Daoy (cell line): ENCODE measurements at places on chromosomes 13 and 19. TPM values are rescaled to one million over a fixed set of nuclear protein-coding genes. Genes with fewer than 3 reads are reported as not detected.

DNA sequence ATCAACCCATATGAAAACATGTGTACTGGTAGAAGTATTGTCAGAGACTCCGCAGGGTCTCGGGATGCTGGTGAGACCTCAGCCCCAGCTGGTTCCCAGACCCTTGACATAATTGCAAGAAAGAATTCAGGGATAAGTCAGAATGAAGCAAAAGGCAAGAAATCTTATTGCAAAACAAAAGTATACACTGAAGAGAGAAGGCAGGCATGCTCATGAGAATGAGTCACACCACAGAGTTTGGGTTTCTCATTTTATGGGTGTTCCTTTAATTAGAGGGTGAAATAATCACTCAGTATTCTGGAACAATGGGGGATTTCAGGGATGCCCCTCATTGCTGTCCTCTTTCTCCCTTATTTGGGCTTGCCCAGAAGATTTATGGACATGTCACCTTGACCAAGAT lies 1423.8 kb upstream of the MIR17HG start:
- no peak for DNase-seq

- DNase-seq: no peak
Measured at GRCh38 chr19:21912654-21913053, 76.7 kb upstream of the ZNF43 start.

GRCh38 chr13:97240788-97241734 lies 18.9 kb downstream of the MBNL2 start:
- no peak for DNase-seq

GRCh38 chr13:91893040-91893439 lies 494.6 kb downstream of the GPC5 start:
- no peak for DNase-seq

- DNase-seq: peak; percentile 65
Measured at GRCh38 chr19:55467236-55468053, 2.9 kb upstream of the C19orf85 start.

GRCh38 chr13:44063467-44063866 lies 183.8 kb downstream of the LACC1 start:
- no peak for DNase-seq

GRCh38 chr13:102904408-102904862 lies 58.6 kb downstream of the ERCC5 start:
- no peak for DNase-seq

- no peak for DNase-seq
Measured at GRCh38 chr13:38902551-38902950, 88.1 kb downstream of the STOML3 start.

DNA sequence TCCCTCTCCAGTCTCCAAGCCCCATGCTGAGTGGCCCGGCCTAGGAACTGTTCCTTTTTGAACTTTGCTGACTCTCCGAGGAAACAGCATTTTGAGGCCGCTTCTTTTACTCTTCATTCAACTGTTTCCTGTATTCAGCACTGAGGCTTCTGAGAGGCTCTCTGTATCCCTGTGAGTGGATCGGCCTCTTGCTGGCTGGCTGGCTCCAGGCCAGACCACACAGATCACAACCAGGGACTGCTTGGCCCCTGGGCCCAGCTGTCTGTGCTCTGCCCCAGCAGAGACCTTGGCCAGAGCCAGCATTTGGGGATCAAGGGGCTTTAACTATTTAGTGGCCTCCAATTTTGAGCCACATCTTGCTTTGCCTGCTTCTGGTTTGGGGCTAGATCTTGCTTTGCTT lies 75.6 kb upstream of the KL start:
- peak; percentile 55 for DNase-seq

DNA sequence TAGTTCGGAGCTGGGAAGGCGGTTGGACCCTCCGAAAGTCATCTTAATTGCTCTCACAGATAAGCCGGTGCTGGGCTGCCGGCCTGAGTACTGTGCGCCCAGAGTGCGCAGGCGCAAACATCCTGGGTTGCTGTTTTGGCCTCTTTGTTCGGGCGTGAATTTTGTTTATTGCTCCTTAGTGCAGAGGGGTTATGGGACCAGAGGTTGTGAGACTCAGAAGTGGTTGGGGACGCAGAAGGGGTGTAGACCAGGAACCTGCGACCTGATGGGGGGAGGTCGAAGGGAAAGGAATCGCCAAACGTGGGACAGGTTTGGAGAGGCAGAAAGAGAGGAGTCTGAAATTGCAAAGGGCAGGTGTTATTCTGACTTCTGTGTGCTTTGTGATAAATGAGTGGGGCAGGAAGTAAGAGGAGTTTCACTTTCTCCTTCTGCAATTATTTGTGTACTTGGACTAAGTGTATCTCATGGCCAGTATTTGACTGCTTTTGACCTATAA lies 607 bp upstream of the ZNF566 start:
- DNase-seq: peak; percentile 94

- DNase-seq: peak; percentile 25
Measured at GRCh38 chr19:7550987-7551761, 15.7 kb downstream of the PNPLA6 start.

DNA sequence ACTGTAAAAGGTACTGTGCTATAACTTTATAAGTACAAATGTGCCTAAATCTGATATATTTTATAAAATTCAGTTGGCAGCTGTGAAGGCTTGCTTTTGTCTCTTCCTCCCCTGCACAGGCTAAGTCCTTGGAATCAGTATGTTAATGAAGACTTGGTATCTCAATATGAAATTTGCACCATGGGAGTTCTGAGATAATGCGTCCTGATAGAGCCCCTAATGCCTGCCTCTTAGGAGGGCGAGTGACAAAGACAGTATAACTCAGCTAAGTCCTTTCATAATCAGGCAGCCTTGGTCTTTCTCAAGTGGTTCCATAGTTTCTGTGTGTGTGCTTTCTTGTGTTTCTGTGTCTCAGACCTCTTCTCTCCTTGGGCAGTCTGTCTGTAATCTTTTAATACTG lies 14.7 kb downstream of the LRCH1 start:
- DNase-seq: no peak

GRCh38 chr13:43879755-43880181 lies at the start of gene LACC1:
Gene LACC1, plus strand, starts transcription at chr13:43879904. Its CDS starts 1,082 bp downstream, at chr13:43880986.
- no peak for DNase-seq

DNA sequence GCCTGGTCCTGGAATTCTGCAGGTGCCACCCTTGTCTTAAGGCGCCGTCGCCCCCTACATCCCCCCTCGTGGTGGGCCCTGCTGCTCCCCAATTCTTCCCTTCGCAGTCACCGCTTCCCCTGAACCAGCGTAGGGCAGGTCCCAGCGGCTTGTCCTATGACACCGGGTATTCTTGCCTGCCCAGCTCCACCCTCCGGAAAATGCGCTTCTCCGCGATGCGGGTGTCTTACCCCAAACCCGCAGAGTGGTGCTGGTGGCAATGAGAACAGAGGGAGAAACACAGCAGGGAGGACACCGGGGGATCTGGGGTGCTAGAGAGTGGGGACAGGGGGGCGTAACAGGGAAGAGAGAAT lies 9.0 kb downstream of the ZNF808 start:
- DNase-seq: no peak

DNA sequence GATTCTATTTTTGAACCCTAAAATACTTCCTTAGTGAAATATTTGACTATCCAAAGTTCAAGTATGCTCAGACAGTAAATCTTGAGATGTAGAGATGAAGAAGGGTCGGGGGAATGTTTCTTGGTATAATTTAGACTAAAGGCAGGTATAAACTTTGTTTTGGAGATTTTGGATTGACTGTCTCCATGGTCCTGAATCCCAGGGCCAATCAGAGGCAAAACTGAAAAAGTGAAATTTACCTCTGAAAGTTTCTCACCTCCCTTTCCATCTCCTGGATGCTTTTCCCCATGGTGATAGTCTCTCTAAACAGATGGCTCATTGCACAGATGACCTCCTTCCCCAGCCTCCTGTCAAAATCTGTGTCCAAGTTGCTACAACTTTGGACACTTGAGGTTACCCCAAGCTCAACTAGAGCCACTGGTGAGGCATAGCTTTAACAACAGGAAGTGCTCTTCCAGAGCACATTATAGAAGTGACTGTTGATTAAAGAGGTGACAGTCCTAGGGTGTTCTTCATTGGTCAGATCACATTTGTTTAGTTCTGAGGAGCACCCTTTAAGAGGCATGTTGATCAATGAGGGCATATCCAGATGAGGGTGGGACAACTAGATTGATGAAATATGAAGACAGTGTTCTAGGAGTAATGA lies 128.4 kb downstream of the AKAP11 start:
- DNase-seq: no peak

DNA sequence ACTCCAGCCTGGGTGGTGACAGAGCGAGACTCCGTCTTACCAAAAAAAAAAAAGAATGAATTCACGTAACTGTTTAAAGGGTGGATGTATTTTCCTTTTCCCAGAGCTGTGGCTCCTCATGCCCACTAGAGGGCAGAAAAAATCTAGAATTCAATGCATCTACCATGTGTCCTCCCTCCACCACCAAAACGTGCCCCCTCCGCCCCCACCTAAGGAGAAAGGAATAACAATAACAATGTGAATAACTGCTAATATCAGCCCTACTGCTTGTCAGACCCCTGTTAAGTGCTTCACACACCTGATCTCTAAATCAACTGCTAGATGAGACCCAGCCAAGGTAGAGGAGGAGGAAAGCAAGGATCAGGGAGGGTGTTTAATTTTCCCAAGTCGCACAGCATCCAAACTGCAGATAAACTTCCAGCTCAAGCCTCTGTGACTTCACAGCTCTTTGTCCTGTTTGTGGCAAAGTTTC lies 20.2 kb upstream of the PNMA8B start:
- DNase-seq: peak; percentile 35

DNA sequence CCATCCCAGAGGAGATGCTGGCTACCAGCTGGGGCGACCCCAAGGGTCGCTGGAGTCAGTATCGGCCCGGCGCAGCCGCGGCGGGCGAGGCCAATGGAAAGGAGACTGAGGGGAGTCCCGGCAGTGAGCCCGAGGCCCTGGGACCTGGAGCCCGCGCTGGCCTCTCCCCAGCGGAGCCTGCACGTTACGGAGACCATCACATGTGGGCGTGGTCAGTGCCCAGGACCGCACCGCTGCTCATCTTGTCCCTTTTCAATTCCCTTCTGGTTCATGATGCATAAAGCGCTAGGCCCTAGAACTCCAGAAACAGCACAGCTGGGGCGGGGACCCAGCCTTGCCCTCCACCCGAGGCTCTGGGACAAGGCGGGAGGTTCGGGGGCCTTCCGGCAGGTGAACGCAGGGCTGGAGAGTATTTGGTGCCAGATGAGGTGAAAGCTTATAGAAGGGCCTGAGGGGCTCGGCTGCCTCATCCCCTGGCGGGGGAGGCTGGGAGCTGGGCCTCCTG lies 8.0 kb downstream of the C19orf25 start:
- DNase-seq: no peak

DNA sequence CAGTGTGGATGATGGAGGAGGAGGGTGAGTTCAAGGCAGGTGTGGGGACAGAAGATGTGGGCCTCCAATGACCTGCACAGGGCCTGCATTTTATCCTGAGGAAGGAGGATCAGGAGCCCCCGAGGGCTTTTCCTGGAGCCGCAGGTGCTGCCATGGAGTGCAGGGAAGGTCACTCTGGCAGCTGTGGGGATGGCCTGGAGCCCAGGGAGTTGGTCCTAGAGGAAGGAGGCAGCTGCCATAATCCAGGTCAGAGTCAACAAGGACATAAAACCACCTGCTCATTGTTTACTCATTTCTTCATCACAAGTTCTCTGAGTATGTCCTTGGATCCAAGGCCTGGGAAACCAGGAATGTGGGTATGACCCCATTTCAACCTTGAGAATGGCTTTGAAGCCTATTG lies 87.2 kb downstream of the SCGB2B2 start:
- DNase-seq: no peak

GRCh38 chr13:85693889-85694511 lies 105.2 kb downstream of the SLITRK6 start:
- peak; percentile 14 for DNase-seq

DNA sequence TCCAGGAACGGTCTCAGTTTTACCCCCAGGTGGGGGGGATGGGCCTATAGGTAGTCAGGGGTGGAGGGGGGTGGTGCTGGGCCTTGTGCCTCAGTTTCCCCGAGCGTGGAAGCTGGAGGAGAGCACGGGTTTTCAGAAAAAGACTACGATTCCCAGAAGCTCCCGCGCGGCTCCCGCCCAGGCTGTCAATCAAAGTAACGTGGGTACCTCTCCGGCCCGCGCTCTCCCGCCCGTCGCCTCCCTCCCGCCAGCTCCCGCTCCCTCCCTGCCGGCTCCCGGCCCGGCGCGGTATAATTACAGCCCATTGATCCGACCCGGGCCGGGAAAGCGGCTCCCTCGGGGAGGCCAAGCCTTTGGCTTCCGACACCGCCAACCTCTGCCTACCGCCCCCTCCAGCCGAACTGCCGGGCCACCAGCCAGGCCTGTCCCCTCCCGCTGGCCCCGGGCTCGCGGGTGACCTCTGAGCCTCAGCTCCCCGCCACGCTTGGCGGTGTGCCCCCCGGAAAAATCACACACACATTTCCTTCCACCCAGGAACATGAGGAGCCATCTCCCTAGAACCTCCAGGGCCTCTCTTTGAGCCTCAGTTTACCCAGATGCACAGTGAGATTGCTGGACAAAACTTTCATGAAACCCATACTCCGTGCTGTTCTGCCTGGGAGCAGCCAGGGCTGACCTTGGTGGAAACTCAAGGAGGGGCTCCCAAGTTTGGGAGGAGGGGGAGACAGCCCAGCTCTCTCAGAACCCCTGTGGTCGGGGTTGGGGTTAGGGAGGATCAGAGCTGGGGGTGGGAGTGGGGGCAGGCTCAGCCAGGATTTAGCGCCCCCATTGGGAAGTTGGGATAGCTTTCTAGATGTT lies 7.3 kb upstream of the TLE2 start:
- DNase-seq: peak; percentile 94

Gene ELANE
- total RNA-seq: not detected in 2 replicates

Gene PSG11
- total RNA-seq: not detected in 2 replicates

Gene POSTN
- total RNA-seq: 0.42 and 2.0 TPM in 2 replicates

Gene CGB8
- total RNA-seq: 27.8 and 31.4 TPM in 2 replicates

Gene OR7E24
- total RNA-seq: not detected in 2 replicates

Gene LILRB5
- total RNA-seq: not detected in 2 replicates

Gene RFPL4AL1
- 46.6 and 54.4 TPM in 2 replicates for total RNA-seq

Gene CFD
- 5.7 and 18.2 TPM in 2 replicates for total RNA-seq

Gene UNC13A
- 0.86 and 1.2 TPM in 2 replicates for total RNA-seq

Gene SHISA7
- total RNA-seq: not detected in 2 replicates

Gene NKPD1
- total RNA-seq: 0.11 and 1.4 TPM in 2 replicates
